ENCODE measurements at places on chromosomes 11 and 22.
A peak's percentile ranks its signal among the peaks of the same experiment; 100 is the strongest.

GRCh38 chr22:31631436-31631835 lies 30.6 kb downstream of the PISD start:
- no peak for DNase-seq

GRCh38 chr11:69456712-69457111 lies 24.8 kb upstream of the LINC01488 start:
- DNase-seq: no peak

GRCh38 chr11:109865548-109866186 lies 227.5 kb upstream of the ZC3H12C start:
- no peak for DNase-seq

DNA sequence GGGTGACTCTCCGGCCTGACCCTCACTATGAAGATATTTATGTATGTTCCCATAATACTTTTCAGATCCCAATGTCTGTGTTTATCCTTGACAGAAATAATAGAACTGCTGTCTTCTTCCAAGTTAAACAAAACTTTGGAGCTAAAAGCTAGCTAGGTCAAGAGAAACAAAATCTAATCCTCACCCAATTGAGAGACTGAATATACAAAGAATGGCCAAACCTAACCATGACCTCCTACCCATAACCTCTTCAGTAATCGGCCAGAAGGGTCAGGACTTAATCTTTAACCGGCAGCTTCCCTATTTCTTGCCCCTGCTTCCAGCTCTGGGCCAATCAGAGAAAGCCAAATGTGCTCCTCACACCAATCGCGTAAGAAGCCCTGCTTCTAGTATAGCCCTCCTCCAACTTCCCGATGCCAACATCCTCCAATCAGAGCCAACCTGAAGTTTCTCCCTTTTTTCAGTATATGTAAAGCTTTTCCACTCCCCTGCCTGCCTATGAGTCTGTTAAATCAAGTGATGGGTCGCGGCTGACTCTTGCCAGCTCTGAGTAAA lies 1.7 kb upstream of the DDX6 start:
- peak; percentile 61 for DNase-seq
